ENCODE measurements at places on chromosomes 5 and 9.

DNA sequence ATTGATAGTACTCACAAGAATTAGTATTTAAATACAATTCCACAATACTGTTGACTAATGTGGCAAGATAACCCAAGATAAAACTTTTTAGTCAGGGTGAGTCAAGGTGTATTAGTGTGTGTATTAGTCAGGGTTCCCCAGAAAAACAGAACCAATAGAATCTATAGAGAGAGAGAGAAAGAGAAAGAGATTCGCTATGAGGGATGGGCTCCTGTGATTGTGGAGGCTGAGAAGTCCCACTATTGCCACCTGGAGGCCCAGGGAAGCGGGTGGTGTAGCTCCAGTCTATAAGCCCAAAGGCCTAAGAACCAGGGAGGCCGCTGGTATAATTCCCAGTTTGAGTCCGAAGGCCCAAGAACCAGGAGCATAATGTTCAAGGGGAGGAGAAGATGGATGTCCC lies 10.0 kb upstream of the SHISAL2B start:
- no peak for DNase-seq

- DNase-seq = no peak
Observed at GRCh38 chr5:31131381-31131891, 62.0 kb upstream of the CDH6 start.

DNA sequence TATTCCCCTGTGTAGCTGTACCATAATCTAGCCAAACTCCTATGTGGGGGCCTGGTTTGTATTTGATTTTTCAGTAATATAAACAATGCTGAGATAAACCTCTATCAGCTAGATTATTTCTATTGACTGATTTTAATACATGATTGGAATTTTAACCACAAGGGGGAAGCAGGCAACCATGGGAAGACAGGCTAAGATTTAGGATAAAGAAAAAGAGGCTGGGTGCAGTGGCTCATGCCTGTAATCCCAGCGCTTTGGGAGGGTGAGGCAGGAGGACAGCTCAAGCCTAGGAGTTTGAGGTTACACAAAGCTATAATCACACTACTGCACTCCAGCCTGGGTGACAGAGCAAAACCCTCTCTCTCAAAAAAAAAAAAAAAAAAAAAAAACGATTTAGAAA lies 18.1 kb upstream of the GPX3 start:
- no peak for DNase-seq

DNA sequence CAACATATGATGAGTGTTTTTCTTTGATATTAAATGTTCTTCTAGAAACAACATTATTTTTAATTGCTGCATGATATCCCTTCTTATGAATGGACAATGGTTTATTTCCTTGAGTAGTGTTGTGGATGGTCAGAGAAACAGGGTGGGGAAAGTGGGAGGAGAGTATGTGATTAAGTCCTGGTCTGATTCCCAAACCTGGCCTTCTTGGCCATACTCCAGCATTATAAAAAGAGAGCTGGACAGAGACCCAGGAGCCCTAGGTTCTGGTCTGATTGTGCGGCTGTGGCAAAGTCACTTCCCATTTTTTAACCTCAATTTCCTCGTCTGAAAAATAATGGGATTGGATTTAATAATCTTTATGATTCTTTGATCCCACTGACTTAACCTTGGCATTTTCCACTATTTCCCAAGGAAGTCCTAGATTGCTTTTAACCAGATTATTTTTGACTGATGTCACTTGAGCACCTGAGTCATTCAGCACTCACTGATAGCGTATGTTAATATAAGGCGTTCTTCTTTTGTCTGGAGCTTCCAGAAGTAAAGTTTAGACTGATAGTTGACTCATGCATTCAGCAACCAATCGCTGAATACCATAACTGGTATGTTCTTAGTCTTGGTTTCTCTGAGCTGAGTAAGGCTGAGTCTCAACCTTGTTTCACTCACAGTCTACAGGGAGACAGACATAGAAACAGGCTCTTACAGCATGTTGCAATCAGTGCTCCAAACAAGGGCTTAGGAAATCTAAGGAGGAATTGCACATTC lies 26.2 kb downstream of the OSMR start:
- no peak for DNase-seq

DNA sequence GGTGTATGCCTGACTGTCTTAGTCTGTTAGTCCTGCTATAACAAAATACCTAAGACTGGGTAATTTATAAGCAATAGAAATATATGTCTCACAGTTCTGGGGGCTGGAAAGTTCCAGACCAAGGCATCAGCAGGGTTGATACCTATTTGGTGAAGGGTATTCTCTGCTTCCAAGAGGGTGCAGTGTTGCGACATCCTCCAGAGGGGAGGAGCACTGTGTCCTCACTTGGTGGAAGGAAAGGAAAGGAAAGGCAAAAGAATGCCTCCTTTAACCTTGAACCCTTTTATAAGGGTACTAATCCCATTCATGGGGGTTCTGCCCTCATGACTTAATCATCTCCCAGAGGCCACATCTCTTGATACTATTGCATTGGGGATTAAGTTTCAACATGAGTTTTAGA lies 42.0 kb upstream of the SLC24A2 start:
- no peak for DNase-seq

DNA sequence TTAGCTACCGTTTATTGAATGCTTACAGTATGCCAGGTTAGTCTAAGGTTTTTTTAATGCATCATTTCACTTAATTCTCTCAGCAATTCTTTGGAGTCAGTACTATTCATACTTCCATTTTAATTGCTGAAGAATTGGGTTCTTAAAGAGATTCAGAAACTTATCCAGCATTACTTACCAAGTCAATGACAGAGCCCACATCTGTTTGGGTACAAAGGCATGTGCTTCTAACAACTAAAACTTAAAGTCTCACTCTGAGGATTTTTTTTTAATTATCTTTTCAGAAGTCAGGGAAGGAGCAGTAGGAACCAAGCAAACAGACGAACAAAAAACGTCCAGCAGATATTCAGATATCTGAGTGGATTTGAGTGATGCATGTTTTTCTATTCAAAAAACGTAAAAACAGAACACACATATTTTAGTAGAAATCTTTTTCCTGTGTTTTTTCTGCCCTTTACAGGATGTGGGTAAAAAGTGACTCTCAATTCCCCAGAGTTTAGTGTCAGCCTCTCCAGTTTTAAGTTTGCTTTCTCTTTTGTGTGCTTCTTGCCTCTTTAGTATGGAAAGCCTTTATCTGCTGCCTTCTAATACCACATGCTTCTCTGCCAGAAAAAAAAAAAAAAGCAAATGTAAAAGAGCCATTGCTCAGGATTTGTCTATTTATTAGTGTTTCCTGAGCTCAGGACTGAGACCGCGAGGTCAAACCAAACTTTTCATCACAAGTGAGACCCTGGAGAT lies 118.0 kb downstream of the PRKACG start:
- DNase-seq = no peak

GRCh38 chr5:174734571-174735497 lies 10.5 kb downstream of the MSX2 start:
- DNase-seq = no peak

Measured in activated CD8-positive, alpha-beta memory T cell treated with anti-CD3 and anti-CD28 coated beads, Interleukin-2, amount 50 U/mL, for 48 hours (primary cell).